Activated CD4-positive, alpha-beta T cell treated with anti-CD3 and anti-CD28 coated beads, Interleukin-2, amount 50 U/mL, for 48 hours (primary cell): ENCODE measurements at places on chromosomes 5 and 9.

GRCh38 chr5:146206257-146206656 lies 2.9 kb downstream of the RBM27 start:
- no peak for DNase-seq

- no peak for DNase-seq
These were observed 96.3 kb downstream of the FOXD1 start for GRCh38 chr5:73352243-73352642.

- DNase-seq = no peak
These were observed 431.3 kb upstream of the ITGA1 start for GRCh38 chr5:52356311-52356918.

DNA sequence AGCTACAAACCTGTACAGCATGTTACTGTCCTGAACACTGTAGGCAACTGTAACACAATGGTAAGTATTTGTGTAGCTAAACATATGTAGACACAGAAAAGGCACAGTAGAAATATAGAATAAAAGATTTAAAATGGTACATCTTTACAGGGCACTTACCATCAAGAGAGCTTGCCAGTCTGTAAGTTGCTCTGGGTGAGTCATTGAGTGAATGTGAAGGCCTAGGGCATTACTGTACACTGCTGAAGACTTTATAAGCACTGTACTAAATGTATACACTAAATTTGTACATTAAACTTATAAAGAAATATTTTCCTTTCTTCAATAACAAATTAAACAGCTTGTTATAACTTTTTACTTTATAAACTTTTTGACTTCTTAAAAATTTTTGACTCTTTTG lies 20.5 kb downstream of the ADRB2 start:
- DNase-seq = no peak

GRCh38 chr5:78627766-78628165 lies 20.8 kb downstream of the LHFPL2 start:
- no peak for DNase-seq

GRCh38 chr9:1619915-1620710 lies 395.0 kb upstream of the SMARCA2 start:
- no peak for DNase-seq

DNA sequence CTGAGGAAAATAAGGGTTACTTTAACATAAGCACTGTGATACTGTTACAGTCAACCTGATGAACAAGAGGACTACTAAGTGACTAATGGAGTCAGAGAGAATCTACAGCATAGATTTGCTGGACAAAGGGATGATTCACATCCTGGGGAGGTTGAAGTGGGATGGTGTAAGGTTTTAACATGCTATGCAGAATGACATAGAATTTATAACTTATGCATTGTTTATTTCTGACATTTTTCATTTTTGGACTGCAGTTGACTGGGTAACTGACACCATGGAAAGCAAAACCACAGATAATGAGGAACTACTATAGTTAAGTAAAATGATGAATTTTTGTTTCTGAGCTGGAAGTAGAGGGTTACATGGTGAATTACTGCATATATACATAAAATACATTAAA lies 389.2 kb downstream of the MAT2B start:
- no peak for DNase-seq

GRCh38 chr5:107512029-107512428 lies 158.7 kb downstream of the EFNA5 start:
- DNase-seq = no peak

DNA sequence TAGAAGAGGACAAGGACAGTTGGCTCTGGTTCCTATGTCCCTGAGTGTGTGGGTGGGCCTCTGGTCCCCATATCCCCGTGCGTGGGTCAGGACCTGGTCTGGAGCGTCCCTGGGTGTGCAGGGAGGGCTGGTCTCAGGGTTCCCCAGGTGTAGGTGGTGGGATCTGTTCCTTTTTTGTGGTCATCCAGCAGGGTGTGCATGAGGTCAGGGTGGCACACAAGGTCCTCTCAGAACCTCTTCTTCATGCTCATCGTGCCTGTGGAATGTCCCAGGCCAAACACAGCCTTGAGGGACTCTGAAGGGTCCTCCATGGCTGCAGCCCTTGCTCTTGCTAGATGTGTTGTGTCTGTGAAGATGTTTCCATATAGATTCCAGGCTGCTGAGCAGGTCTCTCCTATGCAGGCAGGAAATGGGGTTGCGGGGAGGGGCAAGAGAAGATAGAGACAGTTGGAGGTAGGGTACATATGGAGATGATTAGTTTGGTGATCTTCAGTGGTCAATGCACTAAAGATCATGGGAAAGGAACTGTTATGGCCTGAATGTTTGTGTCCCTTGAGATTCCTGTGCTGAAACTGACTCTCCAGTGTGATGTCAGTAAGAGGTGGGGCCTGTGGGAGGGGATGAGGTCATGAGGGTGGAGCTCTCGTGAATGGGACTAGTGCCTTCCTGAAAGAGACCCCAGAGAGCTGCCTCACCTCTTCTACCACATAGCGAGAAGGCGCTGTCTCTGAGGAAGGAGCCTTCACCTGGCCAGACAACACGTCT lies 53.1 kb downstream of the NXNL2 start:
- no peak for DNase-seq

DNA sequence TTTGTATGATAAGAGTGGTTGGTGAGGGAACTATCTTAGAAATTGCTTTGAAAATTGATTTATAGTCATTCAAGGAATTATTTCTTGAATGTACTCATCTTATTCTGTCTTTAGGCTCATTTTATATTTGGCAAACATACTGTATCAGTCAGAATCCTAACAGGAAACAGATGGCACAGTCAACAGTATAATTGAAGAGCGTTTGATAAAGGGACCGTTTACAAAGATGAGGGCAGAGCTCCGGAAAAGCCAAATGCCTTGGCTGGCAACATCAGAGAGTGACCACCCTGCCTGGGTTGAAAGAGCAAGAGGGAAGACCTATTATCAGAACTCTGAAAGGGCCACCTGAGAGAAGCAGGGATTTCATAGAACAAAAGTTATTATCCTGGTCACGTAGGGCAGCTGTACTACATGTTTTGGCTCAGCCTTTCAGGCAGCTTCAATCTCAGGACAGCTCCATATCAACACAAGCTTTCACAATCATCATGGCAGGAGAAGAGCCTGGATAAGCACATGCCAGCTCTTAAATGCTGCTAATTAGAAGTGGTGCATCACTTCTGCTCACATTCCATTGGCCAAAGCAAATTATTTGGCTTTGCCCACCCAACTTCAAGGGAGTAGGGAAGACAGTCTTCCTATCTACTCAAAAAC lies 47.2 kb upstream of the ARL15 start:
- DNase-seq = no peak

GRCh38 chr5:133610489-133611356 lies 1.6 kb downstream of the FSTL4 start:
- DNase-seq = peak; percentile 61

DNA sequence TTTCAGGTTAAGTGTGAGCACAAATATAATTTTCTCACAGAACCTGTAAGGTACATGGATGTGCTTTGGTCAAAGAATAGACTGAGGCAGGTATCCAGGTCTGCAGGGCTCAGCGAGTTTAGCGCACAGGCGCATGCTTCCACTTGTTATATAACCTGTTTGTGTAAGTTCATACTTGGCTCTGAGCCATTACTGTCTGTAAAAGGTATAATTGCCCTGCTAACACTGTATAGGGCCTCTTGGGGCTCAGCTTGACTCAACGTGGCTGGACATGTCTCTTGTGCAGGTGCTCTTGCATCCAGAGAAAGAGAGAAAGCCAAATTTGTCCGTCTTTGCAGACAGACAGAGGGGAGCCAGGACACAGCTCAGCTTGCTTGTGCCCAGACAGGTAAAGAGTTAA lies 759.6 kb downstream of the MTRR start:
- DNase-seq = no peak

GRCh38 chr5:151432210-151432609 lies 15.2 kb upstream of the SLC36A1 start:
- no peak for DNase-seq

DNA sequence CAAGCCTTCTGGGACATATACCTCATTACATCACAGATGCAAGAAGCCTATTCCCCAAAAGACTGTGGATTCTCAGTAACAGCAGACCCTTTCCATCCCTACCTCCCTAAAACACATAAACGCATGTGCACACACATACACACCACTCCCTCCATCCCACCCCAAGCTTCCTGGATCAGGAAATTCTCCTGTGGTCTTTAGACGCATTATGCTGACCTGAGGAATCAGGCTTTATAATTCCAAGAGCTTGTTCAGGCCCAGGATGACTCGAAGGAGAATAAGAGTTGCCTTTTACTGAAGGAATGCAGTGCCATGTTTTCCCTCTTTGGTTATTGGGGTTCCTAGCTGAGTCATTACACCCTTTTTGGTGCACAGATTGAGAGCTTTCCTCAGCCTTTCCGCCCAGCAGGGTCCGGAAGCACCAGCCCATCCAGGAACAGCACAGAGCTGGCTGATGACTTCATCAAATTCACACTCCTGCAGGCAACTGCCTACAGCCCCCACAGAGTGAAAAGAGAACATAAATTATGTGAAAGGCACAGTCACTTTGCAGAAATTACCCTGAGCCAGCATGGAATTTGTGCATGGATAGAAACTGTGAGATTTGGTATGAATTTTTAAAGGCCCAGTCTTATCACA lies 385.0 kb upstream of the TRPC7 start:
- no peak for DNase-seq

GRCh38 chr5:172667786-172668593 lies 26.9 kb downstream of the NEURL1B start:
- DNase-seq = no peak

GRCh38 chr9:3435732-3436131 lies 90.1 kb downstream of the RFX3 start:
- no peak for DNase-seq

- DNase-seq = no peak
These were observed 813.3 kb upstream of the WWC1 start for GRCh38 chr5:167478188-167478587.

GRCh38 chr5:124349931-124350330 lies 396.5 kb downstream of the ZNF608 start:
- DNase-seq = no peak

GRCh38 chr5:57650360-57651069 lies 167.9 kb upstream of the ACTBL2 start:
- peak; percentile 7 for DNase-seq

DNA sequence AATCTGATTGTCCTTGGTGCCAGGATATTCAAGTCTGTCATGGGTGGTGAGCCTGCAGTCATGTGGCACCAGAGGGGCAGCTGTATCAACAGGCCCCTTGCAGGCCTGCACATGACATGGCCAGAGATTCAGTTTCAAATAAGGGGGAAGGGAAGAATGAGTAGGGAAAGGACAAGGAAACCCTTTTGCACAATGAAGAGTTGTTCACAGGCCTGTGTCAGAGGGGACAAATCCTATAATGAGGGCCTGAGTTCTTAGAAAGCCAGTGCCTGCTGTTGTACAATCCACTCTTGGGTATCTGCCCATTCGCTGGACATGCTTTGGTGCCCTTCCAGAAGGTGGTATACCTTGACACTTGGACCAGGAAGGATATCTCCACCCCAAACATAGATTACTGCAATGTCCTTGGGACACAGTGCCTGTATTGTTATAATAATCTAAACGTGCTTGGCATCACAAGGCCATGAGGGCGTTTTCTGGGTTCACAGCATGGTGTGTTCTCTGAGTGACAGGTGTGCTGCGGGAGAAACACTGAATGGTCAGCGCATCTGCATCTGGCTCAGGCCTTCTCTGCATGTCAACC lies 1.9 kb upstream of the TMEM171 start:
- DNase-seq = no peak

- DNase-seq = no peak
These were observed 5.7 kb upstream of the DAB2 start for GRCh38 chr5:39430461-39430860.

DNA sequence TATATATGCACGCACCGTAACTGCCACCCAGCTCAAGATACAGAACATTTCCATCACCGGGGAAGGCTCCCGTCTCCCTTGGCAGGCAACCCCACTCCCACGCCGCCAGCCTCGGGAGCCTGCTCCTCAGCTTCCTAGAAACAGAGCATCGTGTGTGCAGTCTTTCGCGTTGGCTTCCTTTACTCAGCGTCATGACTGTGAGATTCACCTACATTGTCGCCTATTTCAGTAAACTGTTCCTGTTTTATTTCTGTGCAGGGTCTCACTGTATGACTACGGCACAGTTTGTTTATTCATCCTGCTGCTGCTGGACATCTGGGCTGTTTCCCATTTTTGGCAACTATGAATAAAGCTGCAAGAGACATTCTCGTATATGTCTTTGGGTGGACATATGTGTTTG lies 90.7 kb downstream of the STK10 start:
- DNase-seq = no peak

DNA sequence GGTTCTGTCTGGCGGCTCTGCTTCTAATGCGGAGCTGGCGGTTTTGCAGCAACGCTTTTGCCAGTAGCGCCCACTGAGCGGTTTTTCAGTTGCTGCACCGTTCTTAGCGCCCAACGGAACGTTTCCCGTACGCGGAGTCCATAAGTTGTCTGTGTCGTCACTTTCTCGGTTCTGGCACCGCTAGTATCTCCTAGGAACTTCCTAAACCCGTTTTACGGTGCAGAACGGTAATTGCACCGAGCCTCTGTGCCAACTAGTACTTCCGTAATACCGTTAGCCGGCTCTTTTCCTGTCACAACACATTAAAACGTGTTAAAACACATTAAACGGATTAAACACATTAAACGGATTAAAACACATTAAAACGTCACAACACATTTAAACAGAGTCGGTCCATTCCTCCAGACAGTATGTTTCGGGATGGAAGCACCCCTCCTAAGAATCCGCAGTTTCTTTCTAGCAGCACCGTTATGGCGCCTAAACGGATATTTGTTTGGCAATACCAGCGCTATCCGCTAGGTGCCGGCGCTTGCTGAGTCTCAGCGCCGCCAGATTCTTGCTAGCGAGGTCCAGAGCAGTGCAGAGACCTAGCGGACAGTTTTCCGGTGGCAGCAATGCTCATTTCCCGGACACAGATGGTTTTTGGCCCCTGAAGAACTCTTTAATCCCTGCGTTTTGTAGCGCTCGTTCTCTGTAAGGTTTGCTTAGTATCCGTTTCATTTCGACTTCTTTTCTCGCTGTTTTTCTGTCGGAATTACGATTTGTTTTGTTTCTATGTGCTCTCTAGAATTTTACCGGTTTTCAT lies 45.4 kb downstream of the ANXA2R start:
- DNase-seq = peak; percentile 86

GRCh38 chr5:96483878-96484277 lies 50.8 kb upstream of the PCSK1 start:
- DNase-seq = no peak

GRCh38 chr9:103399535-103399934 lies 404.4 kb downstream of the CYLC2 start:
- no peak for DNase-seq
